Effector CD4-positive, alpha-beta T cell (primary cell): ENCODE measurements at places on chromosomes 4 and X.

DNA sequence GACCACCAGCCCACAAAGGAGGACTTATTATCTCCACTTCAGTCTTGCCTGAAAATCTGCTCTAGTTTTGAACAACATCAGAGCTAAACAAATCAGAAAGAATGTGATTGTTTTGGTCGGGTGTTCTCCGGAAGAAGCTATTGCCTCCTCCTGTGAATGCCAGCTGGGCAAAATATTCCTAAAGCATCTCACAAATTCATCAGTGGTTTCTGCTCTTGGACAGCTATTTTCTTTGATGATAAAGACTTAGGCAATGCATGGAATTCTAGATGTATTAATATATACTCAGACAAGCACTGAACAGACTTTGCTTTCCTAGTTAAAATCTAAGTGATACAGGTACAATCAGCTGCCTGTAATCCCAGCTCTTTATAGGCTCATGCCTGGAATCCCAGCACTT, 71.8 kb downstream of the ASMT start:
- DNase-seq, result no peak

- no peak for DNase-seq
Observed at GRCh38 chrX:133726211-133726630, 259.2 kb downstream of the GPC3 start.

DNA sequence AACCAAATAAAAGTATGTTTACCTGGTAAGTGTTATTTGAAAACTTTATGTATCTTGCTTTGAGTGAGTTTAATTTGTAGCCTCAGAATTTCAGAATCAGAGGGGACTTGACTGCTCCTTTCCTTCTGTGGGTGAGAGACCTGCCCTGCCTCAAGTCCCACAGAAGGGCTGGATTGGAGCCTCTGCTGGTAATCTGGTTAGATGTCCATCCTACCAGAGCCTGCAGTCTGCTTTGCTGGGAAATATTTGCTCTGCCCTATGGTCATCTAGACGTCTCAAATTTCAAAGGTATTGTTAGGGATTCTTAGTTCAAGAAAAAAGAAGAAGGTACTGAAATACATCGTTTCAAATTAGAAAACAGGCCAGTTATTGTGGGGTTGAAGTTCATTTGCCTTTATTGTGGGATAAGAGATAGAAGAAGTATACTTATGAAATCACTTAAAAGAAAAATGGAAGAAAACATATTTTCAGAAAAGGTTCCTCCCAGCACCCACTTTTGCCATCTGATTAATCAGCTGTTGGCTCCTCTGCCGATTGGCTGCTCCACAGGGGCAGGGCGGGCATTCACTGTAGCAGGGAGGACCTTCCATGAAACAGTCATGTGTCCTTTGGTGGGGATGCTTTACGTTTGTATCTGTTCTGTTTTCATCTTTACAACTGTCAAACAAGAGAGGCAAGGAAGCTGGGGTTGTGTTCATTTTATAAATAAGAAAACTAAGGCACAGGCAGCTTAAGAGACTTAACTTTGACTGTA, 73.3 kb upstream of the TLR2 start:
- no peak for DNase-seq

DNA sequence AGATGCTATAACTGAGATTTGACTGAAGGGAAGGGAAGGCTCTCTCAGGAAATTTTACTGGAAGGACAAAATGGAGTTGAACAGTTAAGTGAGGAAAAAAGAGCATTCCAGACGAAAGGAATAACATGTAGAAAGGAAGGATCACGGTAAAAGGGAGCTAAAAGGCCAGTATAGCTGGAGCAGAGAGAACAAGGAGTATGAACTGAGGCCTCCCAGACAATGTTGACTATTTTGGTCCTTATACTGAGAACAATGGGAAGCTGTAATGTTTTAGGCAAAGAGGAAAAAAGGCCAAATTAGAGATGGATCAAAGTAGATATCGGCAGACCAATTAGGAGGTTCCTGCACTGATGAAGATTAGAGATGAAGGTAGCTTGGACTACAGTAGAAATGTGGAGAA, 26.8 kb upstream of the SCD5 start:
- DNase-seq, result no peak

- DNase-seq, result no peak
Observed at GRCh38 chr4:172951679-172952451, 216.7 kb upstream of the GALNT7 start.

DNA sequence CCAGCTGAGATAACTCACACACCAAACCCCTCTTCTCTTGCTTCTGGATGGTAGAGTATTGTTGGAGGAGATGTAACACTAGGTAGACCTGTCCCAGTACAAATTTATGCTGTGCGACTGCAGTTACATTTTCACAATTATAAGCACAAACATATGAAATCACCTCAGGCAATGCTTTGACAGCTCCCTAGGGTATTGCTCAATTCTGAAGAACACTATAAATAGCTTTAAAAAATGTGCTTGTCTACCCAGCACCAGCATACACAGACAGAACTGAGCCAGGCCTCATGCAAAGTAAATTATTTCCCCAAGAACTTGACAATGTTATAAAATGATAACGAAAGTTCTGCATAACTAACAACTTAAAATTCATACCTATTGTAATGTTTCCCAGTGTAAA, 1999.1 kb upstream of the ADGRL3 start:
- no peak for DNase-seq

- no peak for DNase-seq
Observed at GRCh38 chrX:150355913-150356312, 7.2 kb upstream of the MAMLD1 start.

- DNase-seq, result no peak
Observed at GRCh38 chr4:186485561-186486062, 69.8 kb downstream of the MTNR1A start.

DNA sequence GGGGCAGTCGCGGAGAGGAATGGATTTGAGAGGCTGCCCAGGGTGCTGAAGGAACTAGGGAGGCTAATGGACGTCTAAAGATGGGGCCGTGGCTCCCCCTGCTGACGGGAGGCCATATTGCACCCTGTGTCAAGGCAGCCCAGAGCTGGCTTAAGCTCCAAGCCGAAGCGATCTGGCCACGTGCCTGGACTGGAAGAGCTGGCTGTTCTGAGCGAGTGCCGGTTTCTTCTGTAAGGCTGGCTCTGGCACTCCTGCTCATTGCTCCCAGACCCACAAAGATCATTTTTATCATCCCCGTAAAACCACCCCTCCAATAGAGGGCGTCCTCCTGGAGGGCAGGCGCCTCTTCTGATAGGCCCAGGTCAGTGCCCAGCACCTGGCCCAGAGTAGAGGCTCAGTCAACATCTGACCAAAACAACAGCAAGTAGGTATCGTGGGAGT, 5.6 kb downstream of the PNCK start:
- peak; percentile 69 for DNase-seq

DNA sequence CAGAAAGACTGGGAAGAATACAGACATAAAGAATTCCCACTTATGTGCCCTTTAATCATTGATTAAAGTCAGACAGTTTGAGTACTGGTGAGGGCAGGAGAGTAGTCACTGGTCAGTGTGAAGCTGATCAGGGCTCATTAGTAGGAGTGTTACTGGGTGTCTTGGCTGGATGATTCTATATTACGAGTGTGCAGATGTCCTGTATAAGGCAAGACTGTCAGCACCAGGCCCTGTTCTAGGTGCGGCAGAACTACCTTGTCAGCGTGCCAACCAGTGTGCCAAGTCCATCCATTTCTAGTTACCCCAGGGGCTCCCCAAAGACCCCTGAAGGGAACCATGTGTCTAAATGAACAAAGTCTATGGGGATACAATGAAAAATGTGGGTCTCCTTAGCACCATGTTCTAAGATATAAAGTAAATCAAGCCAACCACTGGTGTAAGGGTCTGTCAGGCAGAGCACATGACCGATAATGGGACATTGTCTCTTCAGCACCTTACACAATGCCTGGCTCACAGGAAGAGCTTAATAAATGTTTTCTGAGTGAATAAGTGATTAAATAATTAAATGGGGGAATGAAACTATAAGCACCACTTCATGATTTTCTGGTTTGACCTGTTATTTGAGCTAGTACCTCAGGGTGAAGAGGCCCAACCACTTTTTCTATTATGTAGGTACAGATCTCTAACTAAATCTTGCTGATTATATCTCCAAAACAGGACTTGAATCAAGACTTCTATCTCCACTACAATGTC, 205.0 kb downstream of the CAMK2D start:
- DNase-seq, result no peak

- no peak for DNase-seq
Observed at GRCh38 chr4:7135389-7135746, 57.0 kb upstream of the SORCS2 start.

GRCh38 chrX:101430457-101431078, 22.5 kb downstream of the HNRNPH2 start:
- DNase-seq, result no peak

- DNase-seq, result no peak
Observed at GRCh38 chr4:151175233-151175632, 75.8 kb downstream of the RPS3A start.

- no peak for DNase-seq
Observed at GRCh38 chr4:55311792-55312488, 34.1 kb upstream of the SRD5A3 start.

- DNase-seq, result no peak
Observed at GRCh38 chr4:148016063-148016637, 284.3 kb downstream of the ARHGAP10 start.

DNA sequence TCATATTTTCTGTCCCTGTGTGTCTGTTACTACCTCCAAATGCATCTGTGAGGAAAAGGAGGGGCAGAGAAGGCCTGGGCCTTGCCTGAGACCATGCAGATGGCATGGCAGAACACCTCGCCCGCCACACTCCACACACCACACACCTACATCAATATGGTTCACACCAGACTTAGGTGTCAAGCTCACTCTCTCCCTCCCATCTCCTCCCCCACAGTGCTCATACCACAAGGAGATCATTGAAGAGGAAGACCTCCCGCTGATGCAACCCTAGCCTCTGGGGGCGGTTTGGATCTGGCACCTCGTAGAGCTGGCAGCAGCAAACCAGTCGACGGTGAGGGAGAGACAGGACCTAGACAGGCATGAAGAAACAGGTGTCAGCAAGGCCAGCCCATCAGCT, 16.6 kb upstream of the KDM5C start:
- no peak for DNase-seq

DNA sequence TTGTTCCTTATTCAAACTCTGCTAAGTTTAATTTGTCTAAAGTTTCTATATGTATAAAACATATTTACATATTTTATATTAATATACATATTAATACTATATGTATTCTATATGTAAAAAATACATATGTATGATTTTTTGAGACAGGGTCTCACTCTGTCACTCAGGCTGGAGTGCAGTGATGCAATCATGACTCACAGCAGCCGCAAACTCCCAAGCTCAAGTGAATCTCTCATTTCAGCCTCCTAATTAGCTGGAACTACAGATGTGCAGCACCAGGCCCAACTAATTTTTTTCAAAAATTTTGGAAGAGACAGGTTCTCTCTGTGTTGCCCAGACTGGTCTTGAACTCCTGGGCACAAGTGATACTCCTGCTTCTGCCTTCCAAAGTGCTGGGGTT, 684.9 kb downstream of the TRAM1L1 start:
- DNase-seq, result no peak

- DNase-seq, result no peak
Observed at GRCh38 chrX:6857749-6858148, 289.8 kb upstream of the STS start.

- no peak for DNase-seq
Observed at GRCh38 chr4:108590776-108591175, 29.6 kb upstream of the RPL34 start.

DNA sequence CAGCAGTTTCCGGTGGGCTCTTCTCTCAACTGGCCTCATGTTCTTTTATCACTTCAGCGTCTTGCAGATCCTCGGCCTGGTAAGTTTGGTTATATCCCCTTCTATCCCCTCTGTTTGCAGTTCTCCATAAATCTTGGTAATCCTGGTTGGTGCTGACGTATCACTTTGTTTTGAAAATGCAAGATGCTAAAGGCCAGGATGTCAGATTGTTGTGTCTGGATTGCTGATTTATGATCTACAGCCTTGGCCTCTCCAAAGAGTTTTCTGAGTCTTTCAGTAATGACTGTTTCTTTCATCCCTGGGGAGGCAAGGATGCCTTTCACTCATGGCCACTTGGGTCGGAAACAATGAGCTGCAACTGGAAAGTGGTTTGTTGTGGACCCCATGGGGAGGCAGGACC, 146.4 kb downstream of the AMMECR1 start:
- DNase-seq, result no peak

GRCh38 chrX:13855689-13856450, 39.0 kb upstream of the GPM6B start:
- no peak for DNase-seq

DNA sequence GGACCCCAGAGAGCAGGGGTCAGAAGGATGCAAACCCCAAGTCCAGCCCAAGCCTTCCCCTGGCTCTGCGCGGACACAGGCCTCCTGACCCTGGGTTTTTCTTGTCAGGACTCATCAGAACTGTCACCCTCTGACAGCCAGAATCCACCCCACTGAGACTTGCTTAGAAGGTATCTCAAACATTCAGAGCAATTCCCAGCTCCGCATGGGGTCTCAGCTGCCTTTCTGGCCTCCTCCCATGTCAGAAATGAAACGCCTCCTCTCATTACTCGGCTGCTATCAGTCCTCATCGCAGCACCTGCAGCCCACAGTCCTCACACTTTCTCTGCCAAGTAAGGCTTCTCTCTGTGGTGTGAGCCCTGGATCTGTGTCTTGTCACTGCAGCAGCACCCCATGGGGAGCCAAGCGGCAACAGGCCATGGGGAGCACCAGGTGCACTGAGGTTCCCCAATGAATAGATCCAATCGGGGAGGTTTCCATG, 97.8 kb downstream of the WFS1 start:
- DNase-seq, result no peak
